CD14-positive monocyte (primary cell): ENCODE measurements at places on chromosomes 12 and 14. TPM values are rescaled to one million over a fixed set of nuclear protein-coding genes. Genes with fewer than 3 reads are reported as not detected.

The PTCSC3 gene
- polyA plus RNA-seq, result not detected

The AKAP5 gene
- not detected in 2 replicates for polyA plus RNA-seq

The AICDA gene
- polyA plus RNA-seq, result 0.15 TPM

DNA sequence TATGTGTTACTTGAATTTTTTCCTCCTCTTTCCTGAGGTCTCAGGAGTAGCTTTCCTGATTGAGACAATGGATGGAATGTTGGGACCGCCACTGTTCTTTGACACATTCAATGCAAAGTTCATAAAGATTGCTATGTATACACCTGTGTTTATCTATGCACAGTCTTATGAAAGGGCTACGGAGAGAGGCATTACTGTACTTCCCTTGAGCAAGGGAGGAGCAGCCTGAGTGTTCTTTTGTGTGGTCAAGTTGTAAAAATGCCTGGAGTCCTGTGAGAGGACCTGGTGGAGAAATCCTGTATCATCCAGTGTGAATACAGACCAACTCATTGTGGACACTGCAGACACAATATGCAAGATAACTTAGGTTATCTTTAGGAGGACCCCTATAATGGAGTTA is 1.2 kb downstream of the SRGAP1 start:
- DNase-seq, result no peak

DNA sequence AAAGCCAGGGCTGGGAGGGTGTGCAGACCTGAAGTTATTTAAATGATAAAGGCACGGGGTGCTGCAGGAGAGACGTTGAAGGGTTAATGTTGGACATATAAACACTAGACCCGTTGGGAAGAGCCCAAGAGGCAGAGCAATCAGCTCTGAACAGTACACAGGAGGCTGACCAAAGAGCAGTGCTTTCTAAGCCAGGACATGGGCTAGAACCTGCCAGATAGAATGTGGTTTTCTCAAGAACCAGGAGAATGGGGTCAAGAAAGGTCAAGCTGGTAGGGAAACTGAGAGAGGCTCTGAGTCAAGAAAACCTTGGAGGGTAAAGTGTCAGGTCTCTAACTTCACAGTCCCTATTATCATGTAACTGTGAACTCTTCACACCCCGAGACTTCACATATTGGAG is 143.2 kb upstream of the EEA1 start:
- no peak for DNase-seq

GRCh38 chr12:3106579-3106978 is 29.4 kb downstream of the TSPAN9 start:
- no peak for DNase-seq

- DNase-seq, result peak; percentile 74
Measured at GRCh38 chr12:96434107-96434506, 33.9 kb upstream of the CDK17 start.

- no peak for DNase-seq
Measured at GRCh38 chr12:10366875-10367274, 23.0 kb downstream of the KLRK1 start.

- DNase-seq, result no peak
Measured at GRCh38 chr14:92719890-92720323, 28.5 kb downstream of the LGMN start.

DNA sequence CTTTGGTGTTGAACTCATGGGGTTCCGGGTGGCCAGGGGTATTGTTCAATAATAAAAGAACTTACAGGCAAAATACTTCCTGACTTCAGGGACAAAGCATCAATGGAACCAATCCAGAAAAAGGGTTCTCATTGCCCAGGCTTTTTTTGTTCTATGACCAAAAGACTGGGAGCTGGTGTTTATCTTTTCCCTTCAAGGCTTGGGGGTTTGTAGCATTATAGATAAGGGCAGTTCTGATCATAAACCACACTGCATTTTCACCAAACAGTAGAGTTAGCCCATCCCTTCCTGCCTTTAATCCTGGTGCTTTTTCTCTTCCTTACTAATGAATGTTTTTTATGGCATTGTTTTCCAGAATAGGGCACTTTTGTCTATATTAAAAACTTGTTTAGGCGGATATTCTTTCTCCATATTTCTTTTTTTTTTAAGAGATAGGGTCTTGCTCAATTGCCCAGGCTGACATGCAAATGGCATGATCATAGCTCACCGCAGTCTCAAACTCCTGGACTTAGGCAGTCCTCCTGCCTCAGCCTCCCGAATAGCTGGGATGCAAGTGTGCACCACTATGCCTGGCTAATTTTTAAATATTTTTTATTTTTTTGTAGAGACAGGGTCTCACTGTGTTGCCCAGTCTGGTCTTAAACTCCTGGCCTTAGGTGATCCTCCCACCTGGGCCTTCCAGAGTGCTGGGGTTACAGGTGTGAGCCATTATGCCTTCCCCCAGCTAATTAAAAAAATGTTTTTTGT is 9.7 kb downstream of the FUT8 start:
- DNase-seq, result no peak
